Left renal pelvis (tissue), 4 donors: ENCODE measurements at places on chromosomes 16 and 17.

DNA sequence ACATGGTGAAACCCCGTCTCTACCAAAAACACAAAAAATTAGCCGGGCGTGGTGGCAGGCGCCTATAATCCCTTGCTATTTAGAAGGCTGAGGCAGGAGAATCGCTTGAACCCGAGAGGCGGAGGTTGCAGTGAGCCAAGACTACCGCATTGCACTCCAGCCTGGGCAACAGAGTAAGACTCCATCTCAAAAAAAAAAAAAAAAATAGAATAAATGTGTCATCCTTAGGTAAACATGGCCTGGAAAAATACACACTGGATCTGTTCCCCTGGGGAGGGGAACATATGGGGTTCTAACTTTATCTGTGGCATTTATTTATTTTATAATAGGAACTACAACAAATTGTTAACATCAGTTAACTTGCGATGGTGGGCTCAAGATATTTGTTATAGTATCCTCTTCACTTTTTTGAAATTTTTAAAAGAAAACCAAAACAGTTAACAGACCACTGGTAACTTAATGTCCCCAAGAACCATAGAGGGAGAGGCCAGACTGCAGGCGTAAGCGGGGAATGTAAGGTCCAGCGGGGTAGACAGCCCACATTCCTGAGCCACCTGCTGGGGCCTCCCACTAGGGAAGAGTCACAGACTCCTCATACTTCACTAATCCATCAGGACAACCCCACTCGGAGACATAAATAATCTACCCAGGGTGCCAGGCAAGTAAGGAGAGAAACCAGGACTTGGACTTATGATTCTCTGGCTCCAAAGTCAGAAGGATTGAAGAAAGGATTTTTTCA is 12.5 kb upstream of the TXNDC11 start:
- no peak for DNase-seq

- DNase-seq = no peak
Observed at GRCh38 chr16:82754716-82755513, 128.1 kb downstream of the CDH13 start.

- DNase-seq = no peak
Observed at GRCh38 chr17:72119873-72120641, 763 bp upstream of the SOX9 start.

DNA sequence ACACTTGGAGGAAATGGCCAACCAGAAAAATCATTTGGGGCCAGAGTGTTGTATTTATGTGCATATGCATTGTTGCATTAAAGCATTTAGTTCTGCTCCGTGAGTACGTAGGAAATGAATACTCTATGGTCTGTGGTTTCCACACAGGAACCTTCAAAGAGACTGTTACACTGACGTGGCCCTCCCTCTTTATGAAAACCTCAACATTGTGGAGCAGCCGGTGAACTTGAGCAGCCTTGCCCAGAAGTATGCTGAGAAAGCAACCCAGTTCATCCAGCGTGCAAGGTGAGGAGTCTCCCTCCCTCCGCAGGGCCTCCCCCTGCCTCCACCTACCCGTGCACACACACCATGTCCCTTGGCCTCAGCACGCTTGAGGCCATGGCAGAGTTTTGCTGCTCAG is 65.2 kb downstream of the ARSG start:
- DNase-seq = no peak

GRCh38 chr17:58329035-58329809 is 627 bp upstream of the TSPOAP1 start:
- DNase-seq = no peak
